ENCODE measurements at places on chromosomes 2 and 18. TPM values are rescaled to one million over a fixed set of nuclear protein-coding genes. Genes with fewer than 3 reads are reported as not detected.

DOK1 gene
- 15.3 TPM for total RNA-seq

CACNB4 gene
- total RNA-seq: 6.9 TPM

EDAR gene
- total RNA-seq: 0.05 TPM

ST8SIA3 gene
- total RNA-seq: 2.3 TPM

- DNase-seq: no peak
Observed at GRCh38 chr2:133416736-133417135, 151.5 kb downstream of the NCKAP5 start.

DNA sequence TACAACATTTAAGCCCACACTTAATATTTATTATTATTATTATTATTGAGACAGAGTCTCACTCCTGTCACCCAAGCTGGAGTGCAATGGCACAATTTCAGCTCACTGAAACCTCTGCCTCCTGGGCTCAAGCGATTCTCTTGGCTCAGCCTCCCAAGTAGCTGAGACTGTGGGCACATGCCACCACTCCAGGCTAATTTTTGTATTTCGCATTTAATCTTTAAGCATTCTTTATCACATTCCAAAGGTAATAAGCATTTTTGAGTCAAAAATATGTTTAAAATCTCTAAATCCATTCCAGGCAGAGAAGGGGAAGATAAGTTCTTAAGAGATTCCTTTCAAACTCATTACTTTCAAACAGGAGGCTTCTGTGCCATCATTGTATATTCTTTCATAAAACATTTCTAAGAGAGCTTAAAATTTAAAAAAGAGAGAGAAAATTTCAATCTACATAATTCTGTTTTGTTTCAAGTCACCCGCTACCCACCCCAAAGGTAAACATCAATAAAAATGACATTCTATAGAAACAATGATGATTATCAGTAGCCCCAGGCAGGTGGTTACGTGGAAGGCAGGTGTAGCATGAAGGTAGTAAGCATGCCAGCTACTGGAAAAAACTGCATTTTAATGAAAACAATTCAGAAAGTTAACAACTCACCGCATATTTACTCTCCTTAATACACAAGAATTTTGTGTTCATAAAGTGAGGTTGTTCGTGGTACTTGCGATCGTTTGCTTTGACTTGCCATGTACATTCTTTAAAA lies 84.4 kb upstream of the NARS1 start:
- no peak for DNase-seq

DNA sequence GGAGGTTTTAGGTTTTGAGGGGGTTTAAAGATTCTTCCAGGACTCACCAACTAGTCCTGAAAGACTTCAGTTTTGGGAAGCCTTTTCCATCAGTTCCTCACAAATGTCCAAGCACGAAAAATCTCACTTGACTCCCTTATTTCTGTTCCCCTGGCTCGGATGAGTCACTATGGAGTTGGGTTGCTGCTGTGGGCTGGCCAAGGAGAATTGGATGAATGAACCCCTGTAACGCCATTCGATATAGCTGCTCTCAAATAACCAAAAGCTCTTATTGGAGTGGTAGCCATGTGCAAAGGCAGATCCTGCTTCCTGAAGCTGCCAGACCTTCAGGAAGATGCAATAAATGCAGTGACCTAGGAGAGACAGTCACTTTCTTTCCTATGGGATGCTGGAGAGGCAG lies 417.0 kb downstream of the ZNF521 start:
- DNase-seq: no peak

- DNase-seq: peak; percentile 29
Observed at GRCh38 chr18:43420950-43421349, 143.7 kb upstream of the SYT4 start.

GRCh38 chr2:170744248-170745002 lies 25.8 kb upstream of the ERICH2 start:
- no peak for DNase-seq

- no peak for DNase-seq
Observed at GRCh38 chr18:13323186-13323585, 104.6 kb downstream of the LDLRAD4 start.

DNA sequence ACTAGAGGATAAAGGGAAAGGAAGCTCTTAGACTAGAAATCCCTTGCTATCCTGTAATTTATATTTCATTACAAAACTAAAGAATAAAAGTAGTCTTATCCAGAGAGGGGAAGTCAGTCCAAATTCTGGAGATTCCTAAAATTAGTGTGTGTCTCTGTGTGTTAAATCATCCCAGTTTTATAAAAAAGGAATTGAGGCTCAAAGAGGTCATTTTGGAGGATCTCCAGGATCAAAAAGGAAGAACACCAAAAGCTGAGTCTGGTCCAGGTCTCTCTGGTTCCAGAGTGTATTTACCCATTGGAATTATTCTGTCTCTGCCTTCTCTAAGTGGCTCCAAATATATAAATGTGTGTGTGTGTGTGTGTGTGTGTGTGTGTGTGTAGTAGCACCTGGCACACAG lies 166.7 kb downstream of the NRXN1 start:
- DNase-seq: no peak

Data from WTC11 (cell line).